Stimulated activated CD4-positive, alpha-beta T cell treated with anti-CD3 and anti-CD28 coated beads, Interleukin-1b, Interleukin-23, amount 100 ng/mL, for 4 hours (primary cell): ENCODE measurements at places on chromosomes 2 and 18.

DNA sequence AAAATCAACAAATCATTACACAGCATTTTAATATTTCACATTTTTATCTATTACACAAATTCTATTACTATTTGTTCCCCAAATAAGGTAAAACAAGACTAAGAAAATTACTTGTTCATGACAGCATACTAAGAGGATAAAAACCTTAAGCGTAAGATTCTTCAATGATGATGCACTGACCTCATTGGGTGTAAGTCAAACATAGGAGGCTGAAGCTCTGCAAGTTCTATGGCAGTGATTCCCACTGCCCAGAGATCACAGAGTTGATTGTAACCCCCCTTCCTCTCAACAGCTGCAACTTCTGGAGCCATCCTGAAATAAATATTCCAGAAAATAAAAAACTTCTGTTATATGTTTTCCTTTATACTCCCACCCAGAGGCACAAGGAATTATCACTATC lies 82.2 kb upstream of the CDKL4 start:
- no peak for DNase-seq

GRCh38 chr2:205959521-205959920 lies 126.5 kb downstream of the INO80D start:
- no peak for DNase-seq

DNA sequence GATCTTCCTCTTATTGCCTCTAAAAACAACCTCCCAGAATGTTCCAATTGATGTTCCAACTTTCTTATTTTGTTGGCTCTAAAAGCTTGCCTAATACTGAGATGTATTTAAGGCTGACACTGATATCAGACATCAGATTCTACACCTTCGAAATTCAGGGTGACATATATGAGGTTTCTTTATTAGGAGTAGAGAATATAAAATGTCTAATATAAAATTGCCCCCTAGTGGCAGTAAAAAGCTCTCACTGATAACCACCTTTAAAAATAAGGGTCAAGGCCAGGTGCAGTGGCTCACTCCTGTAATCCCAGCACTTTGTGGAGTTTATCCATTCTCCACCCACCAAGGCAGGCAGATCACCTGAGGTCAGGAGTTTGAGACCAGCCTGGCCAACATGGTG lies 789.7 kb upstream of the SLC39A10 start:
- DNase-seq, result no peak

GRCh38 chr18:44671914-44672313 lies 8.8 kb upstream of the SETBP1 start:
- DNase-seq, result no peak

DNA sequence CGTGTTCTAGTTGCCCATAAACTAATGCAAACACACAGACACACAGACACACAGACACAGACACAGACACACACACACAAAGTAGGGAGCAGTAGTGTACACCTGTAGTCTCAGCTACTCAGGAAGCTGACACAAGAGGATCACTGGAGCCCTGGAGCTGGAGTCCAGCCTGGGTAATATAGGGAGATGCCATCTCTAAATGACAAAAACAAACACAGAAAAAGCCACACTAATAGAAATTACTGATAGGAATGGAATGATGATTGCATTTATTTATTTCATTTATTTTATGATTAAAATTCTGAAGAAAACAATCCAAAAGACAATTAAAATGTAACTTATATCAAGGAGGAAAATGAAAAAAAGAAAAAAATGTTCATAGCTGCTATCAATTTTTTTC lies 30.8 kb downstream of the TCF4 start:
- DNase-seq, result no peak

DNA sequence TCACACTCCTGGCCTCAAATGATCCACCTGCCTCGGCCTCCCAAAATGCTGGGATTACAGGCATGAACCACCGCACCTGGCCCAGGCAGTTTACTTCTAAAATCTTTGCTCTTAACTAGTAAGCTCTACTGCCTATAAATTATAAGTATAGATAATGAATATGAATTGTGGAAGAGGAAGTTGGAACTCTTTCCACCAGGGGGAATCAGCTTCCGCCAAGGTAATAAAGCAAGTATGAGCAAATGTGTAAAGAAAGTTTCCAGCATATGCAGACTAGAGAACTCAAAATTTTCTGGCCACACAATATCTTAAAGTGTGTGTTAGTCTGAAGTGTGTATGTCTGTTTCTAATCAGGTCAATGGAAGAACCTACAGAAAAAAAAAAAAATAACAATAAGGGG lies 68.1 kb downstream of the RMDN2 start:
- no peak for DNase-seq

DNA sequence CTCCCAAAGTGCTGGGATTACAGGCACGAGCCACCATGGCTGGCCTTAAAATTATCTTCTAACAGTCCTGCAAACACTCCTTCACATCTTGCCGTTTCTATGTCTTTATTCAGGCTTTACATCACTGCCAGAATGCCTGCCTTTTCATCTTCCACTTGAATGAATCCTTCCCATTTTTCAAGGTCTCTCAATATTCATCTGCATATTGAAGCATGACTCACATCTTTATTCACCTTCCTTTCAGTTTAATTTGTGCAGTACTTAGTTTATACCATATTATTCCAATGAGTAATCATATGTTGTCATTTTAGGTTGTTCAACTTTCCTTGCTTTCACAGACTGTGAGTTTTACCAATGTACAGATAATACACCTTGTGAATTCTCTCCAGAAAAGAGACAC lies 510.1 kb upstream of the PIK3C3 start:
- DNase-seq, result no peak

- DNase-seq, result no peak
These were observed 107.4 kb downstream of the WDSUB1 start for GRCh38 chr2:159179096-159179495.

DNA sequence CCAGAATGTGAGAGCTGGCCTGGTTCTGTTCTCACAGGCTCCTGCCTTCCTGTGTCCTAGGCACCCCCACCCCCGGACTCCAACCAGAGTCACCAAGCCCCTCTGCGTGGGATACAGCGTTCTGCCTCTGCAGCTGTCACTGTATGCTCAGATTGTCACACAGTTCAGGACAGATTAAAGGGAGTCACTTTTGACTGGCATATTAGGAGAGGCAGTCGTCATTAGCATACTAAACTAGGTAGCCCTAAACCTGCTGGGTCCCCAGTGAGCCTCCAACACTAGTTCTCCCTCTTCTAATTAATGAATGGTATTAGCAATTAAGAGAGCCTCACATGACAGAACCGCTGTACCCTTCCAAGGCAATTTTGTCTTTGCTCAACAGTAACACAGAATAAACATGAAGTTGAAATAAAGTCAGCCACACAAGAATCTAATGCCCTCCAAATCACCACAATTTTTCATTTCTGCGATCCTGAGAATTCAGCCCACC lies 340.2 kb downstream of the CMPK2 start:
- DNase-seq, result no peak

- no peak for DNase-seq
These were observed 456.7 kb downstream of the TMEM182 start for GRCh38 chr2:103218516-103218915.

DNA sequence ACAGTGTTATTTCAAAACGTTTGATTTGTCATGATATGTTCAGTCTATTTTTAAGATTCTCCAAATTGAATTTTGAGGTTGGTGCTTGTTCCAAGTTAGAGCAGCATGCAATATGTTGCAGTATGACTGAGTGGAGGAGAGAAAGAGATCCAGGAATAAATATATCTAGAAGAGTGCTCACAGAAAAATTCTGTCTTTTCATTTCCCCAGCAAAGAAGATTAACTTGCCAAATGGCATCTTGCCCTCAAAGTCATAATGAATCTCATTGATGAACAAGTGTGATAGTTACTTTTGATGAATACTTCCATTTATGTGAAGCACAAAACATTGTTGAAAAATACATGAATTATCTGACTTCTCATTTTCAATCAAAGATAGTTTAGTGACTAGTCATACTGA lies 95.9 kb downstream of the KCNJ3 start:
- DNase-seq, result no peak

- DNase-seq, result no peak
These were observed 15.7 kb downstream of the PHOSPHO2 start for GRCh38 chr2:169709981-169710380.

GRCh38 chr2:229955663-229956062 lies 33.4 kb downstream of the FBXO36 start:
- no peak for DNase-seq

DNA sequence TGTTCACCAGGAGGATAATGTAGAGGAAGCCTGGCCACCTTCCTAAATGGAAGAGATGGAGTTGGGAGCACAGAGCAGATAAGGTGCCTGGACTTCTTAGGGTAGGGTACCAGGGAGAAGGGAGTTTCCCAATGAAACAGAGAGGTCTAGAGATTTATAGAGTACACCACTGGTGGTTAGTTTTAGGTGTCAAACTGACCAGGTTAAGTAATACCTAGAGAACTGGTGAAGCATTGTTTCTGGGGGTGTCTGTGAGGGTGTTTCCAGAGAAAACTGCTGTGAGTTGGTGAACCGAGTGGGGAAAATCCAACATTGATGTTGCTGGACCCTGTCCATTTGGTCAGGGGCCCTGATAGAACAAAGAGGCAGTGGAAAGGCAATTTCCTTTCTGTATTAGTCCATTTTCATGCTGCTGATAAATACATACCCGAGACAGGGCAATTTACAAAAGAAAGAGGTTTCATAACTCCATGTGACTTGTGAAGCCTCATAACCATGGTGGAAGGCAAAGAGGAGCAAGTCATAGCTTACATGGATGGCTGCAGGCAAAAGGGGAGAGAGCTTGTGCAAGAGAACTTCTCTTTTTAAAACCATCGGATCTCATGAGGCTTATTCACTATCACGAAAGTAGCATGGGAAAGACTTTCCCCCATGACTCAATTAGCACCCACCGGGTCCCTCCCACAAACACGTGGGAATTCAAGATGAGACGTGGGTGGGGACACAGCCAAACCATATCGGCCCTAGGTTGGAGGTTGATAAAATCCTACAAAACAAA lies 260.8 kb downstream of the CBLN2 start:
- DNase-seq, result no peak

DNA sequence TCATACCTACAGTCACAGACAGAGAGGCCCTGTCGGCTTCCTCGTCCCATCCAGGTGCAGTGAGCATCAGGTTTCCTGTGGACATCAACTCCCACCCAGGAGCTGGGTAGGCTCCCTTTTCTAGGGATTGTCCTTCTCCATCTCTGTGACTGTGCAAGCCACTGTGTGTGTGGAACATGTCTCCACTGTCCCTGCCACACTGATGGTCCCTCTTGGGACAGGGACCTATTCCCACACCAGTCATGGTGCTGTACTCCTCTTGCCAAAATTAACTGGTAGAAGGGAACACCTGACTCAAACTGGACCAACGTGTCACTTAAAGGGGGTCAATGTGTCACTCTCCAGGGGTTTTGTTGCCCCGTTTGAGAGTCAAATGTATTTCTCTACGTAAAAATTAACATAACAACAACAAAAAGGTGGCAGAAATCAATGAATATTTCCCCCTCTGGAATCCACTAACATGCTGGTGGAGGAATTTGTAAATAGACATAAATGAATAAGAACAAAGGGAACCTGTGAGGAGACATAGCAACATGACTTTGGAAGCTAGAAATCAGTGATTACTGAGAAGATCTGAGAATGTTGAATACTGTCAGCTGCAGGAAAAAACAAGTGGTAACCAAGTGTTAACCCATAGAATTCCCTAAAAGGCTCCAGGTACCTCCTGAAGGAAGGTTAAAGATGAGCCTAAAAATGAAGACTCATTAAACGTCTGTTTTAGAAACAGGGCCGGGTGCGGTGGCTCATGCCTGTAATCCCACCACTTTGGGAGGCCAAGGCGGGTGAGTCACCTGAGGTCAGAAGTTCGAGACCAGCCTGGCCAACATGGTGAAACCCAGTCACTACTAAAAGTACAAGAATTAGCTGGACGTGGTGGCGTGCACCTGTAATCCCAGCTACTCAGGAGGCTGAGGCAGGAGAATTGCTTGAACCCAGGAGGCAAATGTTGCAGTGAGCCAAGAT lies 40.4 kb downstream of the SH2D6 start:
- no peak for DNase-seq

- DNase-seq, result no peak
These were observed 293.1 kb upstream of the ERBB4 start for GRCh38 chr2:212831671-212832199.

GRCh38 chr2:41736586-41736985 lies 311.2 kb upstream of the PKDCC start:
- no peak for DNase-seq

GRCh38 chr18:13362607-13363006 lies 144.0 kb downstream of the LDLRAD4 start:
- DNase-seq, result no peak

- no peak for DNase-seq
These were observed 103.4 kb upstream of the MEX3C start for GRCh38 chr18:51300912-51301311.

GRCh38 chr2:40315683-40316082 lies 136.2 kb downstream of the SLC8A1 start:
- DNase-seq, result no peak

DNA sequence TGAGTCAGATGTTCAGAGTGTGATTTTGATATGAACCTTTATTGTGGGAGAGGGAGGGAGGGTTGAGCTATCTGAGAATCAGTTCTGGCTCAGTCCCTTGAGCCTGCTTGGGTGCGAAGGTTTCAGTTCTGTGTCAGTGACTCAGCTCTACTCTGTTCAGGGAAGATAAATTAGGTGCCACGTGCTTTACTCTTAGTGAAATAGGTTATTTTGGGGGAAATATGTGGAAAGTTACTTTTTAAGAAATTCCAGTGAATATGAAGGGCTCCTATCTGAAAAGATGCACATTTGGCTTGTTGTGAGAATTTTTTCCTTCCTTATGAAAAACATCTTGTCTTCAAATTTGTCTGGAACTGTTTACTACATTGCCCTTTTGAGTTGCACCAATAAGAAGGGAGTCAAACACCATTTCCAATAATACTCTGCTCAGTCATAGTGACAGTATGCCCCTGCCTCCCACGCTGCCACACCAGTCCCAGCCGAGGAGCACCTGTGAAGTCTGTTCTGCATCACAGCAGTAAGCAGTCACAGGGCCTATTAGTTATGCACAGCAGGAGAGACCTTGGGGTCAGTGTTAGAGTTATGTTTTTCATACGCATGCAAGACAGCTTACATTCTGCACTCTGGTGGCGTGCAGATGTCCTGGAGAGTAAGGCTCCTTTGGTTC lies 32.8 kb upstream of the DNAH7 start:
- DNase-seq, result no peak

DNA sequence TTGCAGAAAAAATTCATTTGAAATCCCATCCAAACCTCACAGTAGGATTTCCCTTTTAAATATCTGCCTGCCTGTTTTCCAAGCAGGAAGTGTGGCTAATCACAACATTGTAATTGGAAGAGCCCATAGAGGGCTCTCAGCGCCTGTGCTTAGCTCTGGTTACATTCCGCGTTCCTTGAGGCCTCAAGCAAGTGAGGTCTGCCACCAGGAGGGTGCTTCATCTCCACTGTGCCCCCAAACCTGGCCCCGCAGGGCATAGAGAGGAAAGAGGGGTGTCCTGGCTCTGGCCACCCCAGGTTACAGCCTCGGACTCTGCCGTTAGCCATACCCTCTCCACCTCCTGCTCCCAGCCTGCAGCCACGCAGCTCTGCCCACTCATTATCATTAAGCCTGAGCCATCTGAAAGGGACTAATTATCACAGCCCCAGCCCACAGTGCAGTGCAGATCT lies 214.8 kb downstream of the SP3 start:
- DNase-seq, result no peak
